ENCODE measurements at places on chromosomes 6 and 20.

- no peak for DNase-seq
These were observed 6.5 kb upstream of the TUBB2B start for GRCh38 chr6:3233904-3234303.

DNA sequence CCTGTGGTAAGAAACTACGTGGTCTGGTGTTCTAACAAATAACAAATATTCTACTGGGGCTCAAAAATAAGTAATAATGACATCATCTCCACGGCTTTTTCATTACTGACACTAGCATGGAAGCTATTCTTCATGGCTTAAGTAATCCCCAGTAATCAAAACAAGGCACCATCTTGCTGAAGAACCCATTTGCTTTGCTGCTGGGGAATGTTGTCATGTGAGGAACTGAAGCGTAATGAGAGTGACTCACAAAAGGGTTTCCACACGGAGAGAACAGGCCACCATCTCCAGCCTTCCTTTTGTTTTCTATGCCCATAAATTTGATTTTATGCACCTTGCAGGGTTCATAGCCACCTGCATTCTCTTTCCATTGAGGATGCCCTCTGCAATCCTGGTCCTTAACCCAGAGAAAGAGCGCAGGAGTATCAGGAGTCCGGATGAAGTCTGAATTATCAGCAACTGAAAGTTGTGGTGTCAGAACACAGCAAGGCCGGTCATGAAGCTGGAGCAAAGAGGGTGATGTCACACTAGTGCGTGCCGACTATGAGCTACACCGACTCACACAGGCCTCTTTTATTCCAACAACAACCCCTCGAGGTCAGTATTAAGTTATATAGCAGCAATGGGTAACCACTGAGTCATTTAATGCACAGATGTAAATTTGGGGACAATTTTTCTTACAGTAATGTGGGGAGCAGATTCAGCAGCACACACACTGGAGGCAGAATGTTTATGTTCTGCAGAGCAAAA is 173.7 kb upstream of the SSTR4 start:
- DNase-seq: no peak

DNA sequence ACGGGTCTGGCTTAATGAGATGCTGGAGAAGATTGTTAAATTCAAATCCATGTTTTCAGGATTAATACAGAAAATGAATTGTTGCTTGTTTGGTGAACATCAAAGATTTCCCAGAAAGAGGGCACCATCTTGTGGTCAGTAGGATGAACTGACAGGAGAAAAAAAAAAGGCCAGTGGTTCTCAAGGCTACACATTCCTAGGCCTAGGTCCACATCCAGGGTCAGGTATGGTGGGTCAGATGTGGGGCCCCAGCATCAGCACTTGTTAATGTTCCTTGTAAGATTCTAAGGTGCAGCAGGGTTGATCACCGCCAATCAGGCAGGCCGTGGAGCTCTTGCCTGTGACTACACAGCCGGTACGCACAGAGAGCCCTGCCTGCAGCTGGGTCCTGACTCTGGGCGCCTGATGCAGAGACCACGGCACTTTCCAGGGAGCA is 34.0 kb upstream of the FOXO3 start:
- DNase-seq: peak; percentile 14

- no peak for DNase-seq
These were observed 70.9 kb downstream of the ATP9A start for GRCh38 chr20:51697096-51697826.

DNA sequence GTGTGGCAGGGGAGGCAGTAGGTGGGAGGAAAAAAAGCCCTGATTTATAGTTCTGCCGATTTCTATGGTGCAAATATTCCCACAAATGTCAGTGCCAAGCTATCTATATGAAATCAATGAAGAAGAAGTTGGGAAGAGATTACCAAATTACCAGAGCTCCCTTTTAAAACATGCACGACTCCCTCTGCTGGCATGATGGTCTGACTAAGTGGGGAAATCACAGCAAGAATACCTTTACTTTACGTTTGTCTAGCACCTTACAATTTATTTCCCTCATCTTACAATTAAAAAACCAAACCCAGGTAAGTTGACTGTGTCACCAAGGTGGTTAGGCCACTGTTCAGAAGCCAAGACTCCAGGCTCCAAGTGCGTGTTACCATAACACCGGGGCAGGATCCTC is 55.6 kb downstream of the AGPAT4 start:
- DNase-seq: no peak

- DNase-seq: no peak
These were observed 185.1 kb upstream of the SULF2 start for GRCh38 chr20:47970282-47970903.

DNA sequence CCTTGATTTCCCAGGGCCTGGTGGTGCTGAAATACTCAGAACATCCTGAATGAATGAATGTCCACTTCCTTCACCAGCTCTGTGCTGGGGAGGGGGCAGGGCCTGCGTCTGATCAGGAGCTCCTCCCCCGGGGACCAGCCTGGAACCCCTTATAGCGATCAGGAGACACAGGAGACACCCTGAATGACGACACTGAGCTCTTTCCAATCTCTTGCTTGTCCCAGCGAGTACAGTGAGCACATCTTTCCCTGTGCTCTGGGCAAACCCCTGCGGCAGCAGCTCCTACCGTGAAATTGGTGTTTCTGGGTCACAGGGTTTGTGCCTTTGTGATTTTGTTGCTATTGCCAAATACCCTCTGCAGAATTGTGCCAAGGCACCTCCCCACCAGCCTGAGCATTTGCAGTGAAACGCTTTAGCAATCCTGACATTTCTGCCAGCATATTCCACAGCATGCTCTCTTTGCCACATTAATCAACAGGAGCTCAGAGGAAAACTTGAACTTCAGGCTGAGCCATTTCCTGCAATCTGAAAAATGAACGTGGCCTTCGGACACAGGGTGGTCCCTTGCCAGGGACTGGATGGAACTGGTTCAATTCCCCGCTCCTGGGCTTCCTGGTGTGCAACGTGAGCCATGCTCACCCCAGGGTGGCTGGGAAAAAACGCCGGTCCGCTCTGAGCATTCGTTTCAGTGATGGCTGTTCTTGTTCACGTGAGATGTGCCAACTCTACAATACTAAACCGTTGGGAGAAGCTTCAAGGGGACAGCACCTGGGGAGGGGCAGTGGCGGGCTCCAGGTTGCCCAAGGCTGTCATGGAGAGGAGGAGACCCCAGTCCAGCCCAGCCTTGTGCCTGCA is 23.1 kb upstream of the MRGBP start:
- no peak for DNase-seq

DNA sequence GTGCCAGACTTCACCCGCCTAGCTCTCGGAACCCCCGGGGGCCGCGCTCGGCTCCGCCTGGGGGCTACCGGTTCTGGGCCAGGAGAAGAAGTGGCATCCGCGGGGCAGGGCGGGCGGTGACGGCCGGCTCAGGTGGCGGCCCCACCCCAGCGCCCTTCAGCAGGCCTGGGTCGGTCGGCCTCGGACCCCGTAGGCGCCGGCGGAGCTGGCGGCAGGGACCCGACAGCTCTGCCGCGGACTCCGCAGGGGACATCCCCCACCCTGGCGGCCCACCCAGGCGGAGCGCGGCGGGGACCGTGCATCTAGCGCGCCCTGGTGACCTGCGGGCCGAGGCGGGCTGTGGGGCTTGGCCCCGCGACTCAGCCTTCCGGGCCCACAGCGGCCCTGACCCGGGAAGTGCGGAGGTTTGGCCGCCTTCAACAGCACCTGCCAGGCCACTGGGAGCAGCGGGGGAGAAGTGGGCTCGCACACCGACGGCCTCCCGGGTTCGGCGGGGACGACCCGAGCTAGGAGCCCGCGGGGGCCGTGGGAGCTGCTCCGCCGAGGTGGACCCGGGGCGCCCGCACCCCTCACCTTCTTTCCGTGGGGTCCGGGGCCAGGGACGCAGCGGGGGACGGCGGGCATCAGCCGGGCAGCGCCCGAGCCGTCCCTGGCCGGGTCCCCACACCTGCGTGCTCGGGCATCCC is 87.1 kb downstream of the TMEM242 start:
- no peak for DNase-seq

DNA sequence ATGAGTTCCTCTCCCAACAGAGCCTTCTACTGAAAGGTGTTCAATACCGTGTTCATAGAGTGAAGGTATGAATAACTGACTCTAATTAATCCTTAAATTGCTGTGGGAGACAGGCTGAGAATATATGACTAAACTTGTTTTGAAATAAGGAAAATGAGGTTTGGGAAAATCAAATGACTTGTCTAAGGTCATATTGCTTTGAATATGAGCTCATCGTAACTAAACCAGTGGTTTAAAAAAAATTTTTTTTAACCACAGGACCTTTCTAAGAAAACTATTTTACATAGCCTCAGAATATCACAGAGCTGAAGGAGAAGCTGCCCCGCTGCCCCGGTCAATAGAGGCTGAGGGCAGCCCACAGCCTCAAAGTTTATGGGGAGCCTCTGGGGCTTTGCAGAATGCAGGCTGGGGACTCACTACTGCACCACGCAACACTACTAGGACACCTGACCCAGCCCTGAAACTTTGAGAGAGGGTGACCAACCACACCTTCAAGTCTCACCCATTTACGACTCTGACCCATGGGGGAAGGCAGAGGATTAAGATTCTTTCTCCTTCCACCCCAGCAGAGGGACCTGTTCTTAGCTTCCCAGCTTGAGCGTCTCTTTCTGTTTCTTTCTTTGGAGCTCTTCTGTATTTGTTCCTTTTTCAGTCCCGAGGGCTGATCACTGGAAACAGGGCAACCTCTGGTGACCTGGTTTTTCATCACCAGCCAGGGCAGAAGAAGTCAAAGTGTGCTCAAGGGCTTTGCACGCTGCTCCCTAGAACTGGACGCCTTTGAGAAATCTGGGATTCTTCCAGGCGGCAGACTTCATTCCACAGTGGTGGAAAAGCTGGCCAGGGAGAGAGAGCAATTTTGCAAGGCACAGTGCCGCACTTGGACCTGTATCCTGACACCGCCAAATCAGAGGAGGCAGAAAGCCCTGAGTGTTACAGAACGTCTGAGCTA is 220.2 kb downstream of the ATXN1 start:
- no peak for DNase-seq

GRCh38 chr20:21618759-21619416 is 86.6 kb upstream of the PAX1 start:
- DNase-seq: no peak

- DNase-seq: no peak
These were observed 360.8 kb downstream of the QKI start for GRCh38 chr6:163775313-163775712.

DNA sequence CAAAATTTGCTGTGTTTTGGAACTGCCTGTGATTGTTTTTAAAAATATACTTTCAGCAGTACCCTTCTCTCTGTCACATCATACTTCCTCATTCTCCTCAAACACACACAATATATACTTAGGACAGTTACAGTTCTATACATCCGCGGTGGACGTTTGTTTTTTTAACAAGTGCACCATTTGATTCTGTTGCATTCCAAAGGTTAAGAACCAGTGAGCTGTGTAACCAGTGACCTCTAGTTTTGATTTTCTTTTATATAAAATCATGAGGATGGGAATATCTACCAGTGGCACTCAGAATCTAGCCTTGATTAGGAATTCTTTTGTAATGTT is 152.8 kb downstream of the CARMIL1 start:
- no peak for DNase-seq

DNA sequence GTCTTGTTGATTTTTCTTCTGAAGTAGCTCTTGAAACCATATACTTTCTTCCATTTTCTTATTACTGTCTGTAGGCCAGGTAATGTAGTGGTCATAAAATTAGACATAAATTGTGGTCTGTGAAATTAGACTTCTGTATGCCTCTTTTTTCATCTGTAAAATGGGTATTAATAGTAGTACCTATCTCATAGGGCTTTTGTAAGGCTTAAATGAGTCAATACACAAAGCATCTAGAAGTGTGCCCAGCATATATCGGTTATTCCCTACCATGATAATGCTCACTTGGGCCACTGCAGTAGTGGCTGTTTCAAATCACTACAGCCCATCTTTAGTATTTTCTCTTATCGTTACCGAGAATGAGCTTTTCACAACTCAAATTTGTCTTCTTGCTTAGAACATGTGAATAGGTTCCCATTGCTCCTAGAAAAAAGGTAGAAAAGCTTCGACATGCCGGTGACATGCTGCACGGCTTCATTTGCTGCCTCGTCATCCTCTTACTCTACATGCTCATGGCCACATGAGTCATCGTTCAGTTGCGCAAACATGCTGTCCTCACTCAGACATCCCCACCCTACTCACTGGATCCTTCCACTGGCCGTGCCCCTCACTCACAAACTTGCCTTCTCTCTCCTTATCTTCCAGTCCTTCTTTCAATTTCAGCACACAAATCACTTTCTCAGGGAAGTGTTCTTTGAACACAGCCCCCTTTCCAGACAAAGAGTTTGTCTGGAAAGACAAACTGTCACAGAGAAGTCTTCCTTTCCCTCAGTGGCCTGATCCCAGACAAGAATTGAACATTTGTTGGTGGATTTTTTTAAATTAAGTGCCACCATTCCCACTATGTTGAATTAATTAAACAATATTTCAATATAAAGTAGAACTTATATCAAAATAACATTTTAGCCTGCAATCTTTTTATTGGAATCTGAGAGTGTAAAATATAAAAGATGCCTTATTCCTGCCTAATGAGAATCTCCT is 32.2 kb upstream of the ERVFRD-1 start:
- peak; percentile 58 for DNase-seq

DNA sequence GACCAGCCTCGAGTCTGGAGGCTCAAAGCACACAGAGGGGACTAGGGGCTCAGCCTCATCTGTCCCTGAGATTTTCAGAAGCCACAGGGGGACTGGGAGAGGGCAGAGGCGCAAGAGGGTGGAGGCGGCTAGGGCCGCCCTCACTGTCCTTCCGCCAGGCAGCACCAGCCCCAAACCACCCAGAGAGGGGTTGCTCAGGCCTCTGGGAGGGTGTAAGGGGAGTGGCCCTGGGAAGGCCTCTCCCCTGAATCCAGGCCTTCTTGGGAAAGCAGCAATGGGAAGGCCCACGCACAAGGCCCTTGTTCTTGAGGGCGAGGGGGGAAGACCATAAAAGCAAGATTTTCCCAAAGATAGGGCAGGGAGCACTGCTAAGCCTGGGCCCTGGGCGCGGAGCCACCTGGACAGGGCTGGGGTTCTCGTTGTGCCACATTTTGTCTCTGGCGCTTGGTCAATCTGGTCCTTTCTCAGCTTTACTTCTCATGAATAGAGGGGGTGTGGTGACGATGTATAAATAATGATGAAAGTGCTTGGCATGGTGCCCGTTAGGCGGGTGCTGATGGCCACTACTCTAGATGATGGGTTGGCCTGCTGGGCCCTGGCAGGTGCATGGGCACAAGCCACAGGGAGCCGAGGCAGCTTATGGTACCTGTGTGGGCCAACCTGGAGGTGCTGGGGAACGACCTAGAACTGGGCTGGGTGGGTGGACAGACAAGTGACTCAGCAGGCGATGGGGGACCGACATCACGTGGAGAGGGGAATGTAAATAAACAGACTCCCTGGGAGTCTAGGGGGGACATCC is 4.8 kb downstream of the SAMD10 start:
- no peak for DNase-seq

- peak; percentile 44 for DNase-seq
These were observed 91.3 kb upstream of the DTNBP1 start for GRCh38 chr6:15754035-15754705.

- no peak for DNase-seq
These were observed 50.0 kb upstream of the PTPN1 start for GRCh38 chr20:50460115-50460607.

Data from H54 (cell line).